CD4-positive, alpha-beta T cell (primary cell): ENCODE measurements at places on chromosomes 13 and 19. TPM values are rescaled to one million over a fixed set of nuclear protein-coding genes. Genes with fewer than 3 reads are reported as not detected.

KLK4 gene
- total RNA-seq, result not detected

DNA sequence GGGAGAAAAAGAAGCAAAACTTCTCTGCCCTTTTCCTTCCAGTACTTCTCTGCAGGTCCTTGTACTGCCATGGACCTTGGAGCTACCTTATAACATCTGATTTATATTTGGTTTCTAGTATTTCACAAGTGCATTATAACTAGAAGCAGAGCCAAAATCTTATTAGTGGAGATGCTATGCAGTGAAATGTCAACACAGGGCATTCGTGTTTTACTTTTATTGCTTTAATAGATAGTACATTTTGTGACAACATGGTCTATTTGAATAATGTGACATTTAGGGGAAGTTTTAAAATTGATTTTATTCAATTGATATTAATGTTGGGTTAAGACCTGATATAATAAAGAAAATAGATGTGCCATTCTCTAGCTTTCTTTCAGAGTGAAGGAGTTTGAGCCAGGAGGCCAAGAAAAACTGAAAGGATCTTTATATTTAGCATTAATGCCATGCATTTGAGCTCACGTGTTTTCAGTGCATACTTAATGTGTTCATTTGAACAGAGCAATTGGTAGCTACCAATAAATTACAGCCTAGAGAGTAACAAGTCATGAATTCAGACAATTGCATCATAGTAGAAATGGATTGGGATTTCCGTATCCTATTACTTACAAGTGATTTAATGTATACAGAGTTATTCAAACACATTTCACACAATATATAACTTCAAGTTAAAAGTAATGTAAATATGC, 863.8 kb downstream of the GPC5 start:
- DNase-seq, result no peak
- H3K4me1 ChIP-seq, result no peaks in the 10 kb centered on the region
- H3K27ac ChIP-seq, result no peak overlapping the region
- no peaks in the 10 kb centered on the region for H3K36me3 ChIP-seq
- H3K27me3 ChIP-seq, result no peaks in the 10 kb centered on the region

DNA sequence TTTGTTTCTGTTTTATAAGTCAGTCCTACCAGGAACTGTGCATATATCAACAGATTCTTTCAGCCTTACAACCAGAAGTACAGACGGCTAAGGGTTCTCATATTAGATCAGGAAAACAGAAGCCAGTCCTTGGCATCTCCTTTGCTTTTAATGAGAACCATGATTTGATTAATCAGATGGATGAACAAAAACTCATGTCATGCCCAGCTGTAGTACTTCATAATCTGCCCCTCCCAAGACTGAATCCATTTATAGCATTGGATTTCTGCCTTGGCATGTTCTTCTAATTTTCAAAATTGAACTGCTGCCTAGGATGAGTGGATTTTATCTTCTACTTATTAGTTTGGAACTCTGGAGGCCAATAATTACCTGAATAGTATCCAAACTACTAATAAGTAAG, 617.2 kb downstream of the SLITRK5 start:
- no peaks in the 10 kb centered on the region for H3K4me1 ChIP-seq
- H3K4me3 ChIP-seq, result no peak overlapping the region
- no peak overlapping the region for H3K27ac ChIP-seq
- no peak for DNase-seq

DNA sequence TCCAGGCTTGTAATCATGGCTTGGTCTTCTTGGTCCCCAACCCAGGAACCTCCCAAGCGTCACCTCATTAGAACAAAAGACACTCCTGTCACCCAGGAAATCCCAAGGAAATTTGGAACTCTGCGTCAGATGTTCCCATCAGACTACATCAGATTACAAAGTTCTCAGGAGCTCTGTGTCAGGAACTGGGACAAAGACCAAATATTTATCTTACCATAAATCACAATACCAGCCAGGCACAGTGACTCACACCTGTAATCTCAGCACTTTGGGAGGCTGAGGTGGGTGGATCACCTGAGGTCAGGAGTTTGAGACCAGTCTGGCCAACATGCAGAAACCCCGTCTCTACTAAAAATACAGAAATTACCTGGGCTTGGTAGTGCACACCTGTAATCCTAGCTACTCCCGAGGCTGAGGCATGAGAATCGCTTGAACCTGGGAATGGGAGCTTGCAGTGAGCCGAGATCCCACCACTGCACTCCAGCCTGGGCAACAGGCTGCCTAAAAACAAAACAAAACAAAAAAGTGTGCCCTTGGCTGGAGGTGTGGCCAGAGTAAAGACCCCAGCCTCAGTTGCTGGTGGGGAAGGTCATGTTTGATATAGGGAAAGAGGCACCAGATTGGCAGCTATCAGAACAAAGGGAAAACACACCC, 16.7 kb upstream of the CCDC124 start:
- H3K4me1 ChIP-seq, result no peaks in the 10 kb centered on the region
- no peak overlapping the region for H3K4me3 ChIP-seq
- no peak for DNase-seq
- H3K36me3 ChIP-seq, result no peaks in the 10 kb centered on the region
